ENCODE measurements at places on chromosomes 4 and X.

DNA sequence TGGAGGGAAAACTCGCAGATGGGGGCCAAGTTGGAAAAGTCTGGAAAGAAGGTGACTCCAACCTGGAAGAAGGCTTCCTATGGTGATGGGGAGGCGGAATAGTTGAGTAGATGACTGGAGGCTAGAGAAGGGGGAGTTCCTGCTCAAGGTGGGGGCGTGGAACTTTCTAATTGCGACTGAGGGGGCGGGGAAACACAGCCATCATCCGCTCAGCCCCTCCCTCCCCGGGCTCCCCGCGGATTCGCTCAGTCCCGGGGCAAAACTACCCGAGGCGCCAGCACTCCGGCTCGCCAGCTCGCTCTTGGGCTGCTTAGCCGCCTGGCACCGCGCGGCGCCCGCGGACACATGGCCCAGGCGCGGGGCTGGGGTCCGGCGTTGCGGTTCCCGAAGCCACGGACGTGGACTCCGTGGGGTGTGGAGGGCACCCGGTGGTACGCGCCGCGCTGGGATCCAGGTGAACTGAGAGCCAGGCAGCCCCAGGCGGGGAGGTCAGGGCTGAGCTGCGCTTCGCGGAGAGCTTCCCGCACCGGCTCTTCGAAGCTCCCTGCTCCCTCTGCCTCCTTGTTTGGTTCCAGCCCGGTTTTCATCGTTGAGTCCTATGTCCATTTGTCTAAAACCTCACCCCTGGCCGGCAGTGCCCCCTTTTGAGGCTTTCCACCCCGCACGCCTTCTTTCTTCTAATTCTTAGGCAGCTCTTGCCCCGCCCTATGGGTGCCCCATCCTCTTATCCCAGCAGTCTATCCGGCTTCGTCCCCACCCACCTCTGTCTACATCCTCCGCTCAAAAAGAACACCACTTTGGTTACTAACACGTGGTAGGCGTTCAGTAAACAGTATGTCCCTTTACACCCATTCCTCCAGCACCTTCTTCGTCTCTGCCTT is 38.9 kb downstream of the STARD8 start:
- no peak for DNase-seq

GRCh38 chrX:107741404-107741790 is 34.2 kb downstream of the TSC22D3 start:
- no peak for DNase-seq

DNA sequence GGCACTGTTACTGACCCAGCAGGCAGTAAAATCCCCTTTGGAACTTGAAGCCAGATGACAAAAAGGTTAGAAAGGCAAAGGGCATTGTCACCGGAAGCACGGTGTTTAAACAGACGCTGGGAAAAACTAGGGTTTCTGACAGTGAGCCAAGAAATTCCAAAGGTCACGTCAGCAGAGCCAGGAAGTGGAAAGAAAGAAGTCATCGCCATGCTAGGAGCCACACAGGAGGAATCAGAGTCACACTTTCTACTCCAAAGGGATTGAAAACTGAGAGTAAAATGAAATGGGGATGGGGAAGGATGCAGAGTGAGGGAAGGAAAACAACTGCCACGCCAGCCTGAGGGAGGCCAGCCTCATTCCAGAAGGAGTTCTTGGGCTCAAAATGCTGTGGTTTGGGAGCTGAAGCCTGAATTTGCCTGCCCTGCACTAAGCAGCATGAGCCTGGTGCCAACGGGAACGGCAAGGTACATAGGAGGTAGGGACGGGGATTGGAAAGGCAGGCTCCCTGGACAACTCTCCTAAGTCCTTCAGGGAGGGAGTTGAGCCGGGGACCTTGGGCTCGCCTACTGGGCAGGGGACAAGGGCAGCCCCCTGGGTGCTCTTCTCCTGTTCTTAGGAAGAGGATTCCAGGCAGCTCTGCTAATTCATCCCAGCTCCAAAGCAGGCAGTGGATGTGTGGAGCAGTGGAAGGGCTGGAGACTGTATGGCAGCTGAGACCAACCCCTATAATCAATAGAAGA is 66.8 kb downstream of the SOWAHB start:
- DNase-seq: no peak

DNA sequence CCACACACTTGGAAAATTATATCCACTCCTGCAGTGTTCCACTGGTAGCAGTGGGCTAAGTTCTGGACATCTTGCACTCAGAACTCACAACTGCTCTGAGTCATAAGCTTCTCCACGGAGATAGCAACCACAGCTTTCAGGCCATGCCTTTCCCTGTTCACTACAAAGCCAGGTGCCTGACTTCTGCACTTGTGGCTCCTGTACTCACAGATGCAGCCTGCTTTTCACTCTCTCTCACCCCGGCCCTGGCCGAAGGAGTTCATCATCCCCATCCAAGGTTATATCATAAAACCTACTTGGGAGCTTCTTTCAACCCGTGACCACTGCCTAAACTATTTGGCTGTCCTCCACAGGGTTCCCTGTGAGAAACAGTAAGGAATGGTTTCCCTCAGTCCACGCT is 999.4 kb downstream of the GLUD2 start:
- DNase-seq: no peak

- DNase-seq: no peak
Measured at GRCh38 chrX:23380581-23380980, 45.9 kb downstream of the PTCHD1 start.

GRCh38 chr4:73131281-73131680 is 61.8 kb upstream of the COX18 start:
- DNase-seq: no peak

DNA sequence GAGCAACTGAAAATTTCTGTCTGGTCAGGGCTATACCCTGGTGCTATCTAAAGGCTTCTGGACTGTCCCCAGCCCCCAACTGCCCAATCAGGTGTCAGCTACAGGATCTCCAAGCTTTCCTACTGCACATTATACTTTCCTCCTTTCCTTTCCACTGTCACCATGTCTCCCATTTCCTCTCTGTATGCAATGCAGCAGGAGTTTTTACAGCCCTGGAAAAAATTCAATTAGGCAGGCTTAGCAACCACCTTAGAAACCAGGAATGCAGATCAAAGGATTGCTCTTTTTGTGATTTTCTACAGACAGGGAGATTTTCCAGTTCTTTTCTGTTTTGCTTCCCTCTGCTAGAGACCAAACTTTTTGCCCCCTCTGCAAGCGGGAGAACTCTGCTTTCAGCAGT is 6.0 kb upstream of the NAF1 start:
- no peak for DNase-seq

DNA sequence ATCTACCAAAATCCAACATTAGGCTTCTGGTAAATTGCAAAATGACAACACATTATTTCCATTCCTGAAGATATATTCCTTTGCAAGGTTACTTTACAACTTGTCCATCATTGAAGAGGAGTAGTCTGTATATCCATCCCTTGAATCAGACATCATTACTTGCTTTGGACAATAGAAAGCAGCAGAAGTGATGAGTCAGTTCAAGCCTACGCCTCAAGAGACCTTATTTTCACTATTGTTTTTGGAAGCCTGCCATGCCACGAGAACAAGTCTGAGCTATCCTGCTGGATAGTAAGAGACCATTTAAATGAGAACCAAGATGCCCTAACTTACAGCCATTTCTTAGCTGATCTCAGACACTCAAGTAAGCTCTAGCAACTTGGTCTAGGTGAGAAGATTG is 246.0 kb upstream of the HHIP start:
- no peak for DNase-seq

- DNase-seq: no peak
Measured at GRCh38 chr4:153148791-153149190, 55.5 kb upstream of the TRIM2 start.

- DNase-seq: no peak
Measured at GRCh38 chr4:48015678-48016077, 803 bp downstream of the CNGA1 start.

- DNase-seq: no peak
Measured at GRCh38 chr4:16715482-16715881, 183.0 kb downstream of the LDB2 start.

DNA sequence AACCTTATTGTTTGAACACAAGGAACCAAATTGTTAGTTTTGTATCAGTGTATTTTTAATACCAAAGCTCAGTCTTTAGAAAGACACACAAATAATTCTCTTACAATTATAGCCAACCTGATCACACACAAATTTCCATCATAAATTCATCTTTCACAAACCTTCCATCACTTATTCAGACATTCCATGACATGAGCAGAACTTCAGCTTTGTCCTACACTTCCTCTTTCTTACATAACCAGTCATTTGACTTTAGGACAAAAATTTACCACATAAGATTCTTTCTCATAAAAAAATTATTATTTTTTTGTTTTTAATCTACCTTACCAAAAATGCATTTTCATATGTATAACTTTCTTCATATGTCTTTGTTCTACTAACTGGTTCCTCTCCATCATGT is 312.2 kb downstream of the GALNTL6 start:
- no peak for DNase-seq

DNA sequence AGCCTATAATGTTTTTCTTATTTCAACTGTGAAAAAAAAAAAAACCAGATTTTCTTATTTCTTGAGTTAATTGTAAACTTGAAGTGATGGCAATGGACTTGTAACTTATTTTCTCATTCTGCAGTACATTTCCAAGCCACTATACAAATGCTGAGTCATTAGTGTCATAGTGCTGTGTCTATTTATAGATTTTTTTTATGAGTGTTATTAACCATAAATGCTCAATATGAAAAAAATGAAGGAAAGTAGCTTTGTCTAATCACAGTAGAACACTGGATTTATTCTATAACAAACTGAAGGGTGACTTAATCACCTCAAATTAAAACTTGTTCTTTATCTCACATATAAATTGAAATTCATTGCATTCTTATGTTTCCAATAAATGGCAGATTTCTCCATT is 718.6 kb downstream of the CCSER1 start:
- DNase-seq: no peak

DNA sequence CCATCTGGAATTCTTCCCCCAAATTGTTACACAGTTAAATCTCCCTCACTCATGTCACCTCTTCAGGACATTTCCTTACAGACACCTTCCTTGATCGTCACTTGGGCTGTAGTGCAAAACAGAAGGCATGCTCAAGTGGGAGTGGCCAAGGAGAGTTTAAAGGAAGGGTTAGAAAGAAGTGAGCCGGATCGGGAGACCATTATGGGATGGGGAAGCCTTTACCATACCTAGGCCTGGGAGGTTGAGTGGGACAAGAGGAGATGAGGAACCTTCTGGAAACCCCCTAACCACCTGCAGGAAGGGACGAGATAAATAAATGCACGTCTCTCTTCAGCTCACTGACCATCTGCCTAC is 102.7 kb downstream of the UCHL1 start:
- no peak for DNase-seq

DNA sequence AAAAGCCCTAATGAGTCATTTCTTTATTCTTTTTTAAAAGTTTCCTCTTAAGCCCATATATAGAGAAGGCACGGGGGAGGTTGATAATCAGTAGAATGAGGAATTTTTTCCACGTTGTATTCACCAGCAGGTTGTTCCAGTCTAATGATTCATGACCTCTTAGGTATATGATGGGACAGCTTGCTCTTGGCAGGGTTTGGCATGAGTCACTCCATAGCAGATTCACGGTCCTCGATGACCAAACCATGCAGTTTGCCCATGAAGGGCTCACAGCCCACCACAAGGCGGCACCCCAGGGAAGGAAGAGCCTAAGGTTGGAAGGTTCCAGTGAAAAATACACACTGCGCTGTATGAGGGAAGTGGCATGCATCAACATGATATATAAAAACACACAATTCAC is 623.8 kb upstream of the DIPK2B start:
- DNase-seq: no peak

Measured in stimulated activated CD8-positive, alpha-beta memory T cell treated with anti-CD3 and anti-CD28 coated beads, Interleukin-7, amount 100 ng/mL, for 1 hour (primary cell).